SHP77 (cell line): ENCODE measurements at places on chromosomes 12 and 14.

GRCh38 chr14:47763188-47763854, 87.9 kb upstream of the MDGA2 start:
- DNase-seq, result no peak

- no peak for DNase-seq
These were observed 99.9 kb downstream of the FOXN3 start for GRCh38 chr14:89317051-89317691.

DNA sequence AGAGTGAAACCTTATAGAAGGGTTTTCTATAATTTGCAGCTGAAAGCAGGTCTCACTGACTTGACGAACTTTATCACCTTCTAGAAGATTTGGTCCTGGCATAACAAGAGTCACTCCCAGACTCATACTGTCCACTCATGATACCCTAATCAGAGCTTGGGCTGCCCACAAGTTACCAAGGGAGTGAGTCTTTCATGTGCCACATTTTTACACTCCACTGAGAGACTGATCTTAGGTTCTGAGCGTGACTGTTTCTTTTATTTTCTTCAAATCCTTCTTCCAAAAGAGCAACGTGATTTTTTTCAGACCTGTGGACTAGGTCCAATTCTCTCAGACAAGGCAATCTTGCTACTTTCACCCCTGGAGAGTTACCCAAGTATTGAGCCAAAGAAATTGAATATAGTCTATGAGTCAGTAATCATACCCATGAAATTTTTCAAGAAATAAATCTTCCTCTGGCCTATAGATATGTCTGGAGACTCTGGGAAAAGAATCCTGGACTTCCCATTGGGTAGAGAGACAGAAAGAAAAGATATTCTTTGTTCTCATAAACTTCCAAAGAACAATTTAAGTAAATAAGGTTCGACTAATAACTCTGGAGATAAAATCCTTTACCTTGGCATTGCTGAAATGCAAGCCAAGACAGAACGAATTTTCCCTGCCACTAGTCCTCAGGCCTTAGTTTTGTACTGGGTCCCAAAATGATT, 26.9 kb downstream of the SIX1 start:
- DNase-seq, result no peak

- DNase-seq, result peak; percentile 51
These were observed 328.1 kb downstream of the ALG10 start for GRCh38 chr12:34350092-34351041.

- DNase-seq, result no peak
These were observed at the start of gene GSG1 for GRCh38 chr12:13103391-13104033. GSG1 (minus strand) TSS chr12:13103667; CDS start chr12:13103512, 155 bp downstream.

- no peak for DNase-seq
These were observed 169.5 kb downstream of the FBXL14 start for GRCh38 chr12:1424674-1425395.

DNA sequence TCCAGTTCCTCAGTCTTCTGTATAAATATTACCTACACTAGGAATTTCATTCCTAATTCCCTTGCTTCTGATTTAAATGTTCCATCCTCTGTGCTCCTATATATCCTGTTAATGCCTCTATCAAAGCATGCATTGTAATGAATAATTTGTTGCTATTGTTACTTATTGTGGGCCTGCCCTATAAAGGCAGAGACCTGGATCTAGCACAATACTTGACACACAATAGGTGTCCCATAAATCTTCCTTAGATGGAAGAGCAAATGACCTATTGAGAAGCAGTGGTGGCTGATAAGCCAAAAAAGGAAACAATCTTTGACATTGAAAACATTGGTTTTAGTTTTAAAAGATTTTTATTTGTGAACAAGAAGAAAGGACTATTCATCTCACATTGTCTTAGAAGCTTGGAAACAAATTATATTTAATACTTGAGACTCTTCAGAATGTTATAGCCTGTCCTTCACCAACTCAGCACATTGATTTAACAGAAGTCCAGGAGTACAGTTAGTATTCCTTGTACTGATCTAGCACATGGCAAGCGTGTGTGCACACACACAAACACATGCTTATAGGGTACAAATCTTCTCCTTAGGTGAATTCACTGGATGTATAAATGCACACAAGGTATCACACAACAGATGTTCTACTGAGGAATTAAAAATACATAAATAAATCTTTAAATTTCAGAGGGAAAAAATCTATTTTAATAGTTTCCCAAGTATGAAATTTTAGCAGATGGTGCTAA, 135.9 kb downstream of the DUSP6 start:
- no peak for DNase-seq

- no peak for DNase-seq
These were observed 21.7 kb upstream of the NUP107 start for GRCh38 chr12:68665016-68665569.

DNA sequence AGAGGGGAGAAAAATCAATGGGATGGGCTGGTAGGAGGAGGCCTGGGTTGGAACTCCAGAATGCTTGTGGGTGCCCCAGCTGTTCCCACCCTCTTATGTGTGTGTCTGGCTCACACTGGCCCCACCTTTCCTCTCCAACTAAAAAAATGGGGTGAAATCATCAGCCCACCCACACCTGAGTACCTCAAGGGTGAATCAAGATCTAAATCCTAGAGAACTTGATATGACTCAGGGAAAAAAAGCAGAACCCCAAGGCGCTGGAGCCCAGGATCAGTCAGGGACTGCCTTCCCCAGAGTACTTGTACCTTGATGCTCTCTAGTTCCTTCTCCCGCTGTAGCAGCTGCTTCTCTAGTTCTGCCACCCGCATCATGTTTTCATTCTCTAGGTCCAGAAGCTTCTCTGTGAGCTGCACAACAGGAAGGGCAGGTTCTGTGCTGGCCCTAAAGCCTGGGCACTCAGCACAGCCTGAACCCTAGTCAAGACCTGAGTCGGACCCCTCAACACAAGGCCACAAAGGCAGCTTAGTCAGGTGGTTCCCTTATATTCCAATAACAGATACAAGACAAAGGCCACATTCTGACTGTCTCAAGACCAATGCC, 29.7 kb downstream of the PRPF40B start:
- DNase-seq, result no peak

DNA sequence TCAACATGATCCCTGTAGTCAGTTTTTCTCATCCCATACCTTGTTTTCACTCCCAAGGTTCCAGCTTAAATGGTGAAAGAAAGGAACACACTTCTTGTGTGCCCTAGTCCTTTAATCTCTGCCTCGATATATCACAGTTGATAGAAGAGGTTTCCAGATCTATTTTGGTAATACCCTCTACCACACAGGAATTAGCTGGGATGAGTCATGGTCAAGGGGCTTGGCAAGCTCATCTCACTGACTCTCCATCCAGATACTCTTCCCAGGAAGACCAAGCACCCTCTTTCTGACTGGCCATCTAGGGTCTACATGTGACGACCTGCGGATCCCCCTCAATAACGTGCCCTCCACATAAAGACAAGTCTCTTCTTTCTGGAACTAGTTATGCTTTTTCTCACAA, 277.9 kb downstream of the ITPR2 start:
- no peak for DNase-seq

GRCh38 chr12:49121047-49121696, 10.0 kb downstream of the TUBA1B start:
- DNase-seq, result peak; percentile 74

GRCh38 chr14:57865403-57866198, at the start of gene SLC35F4:
SLC35F4 (minus strand) TSS chr14:57866092.
- no peak for DNase-seq

- DNase-seq, result no peak
These were observed 26.3 kb downstream of the TSHR start for GRCh38 chr14:80981673-80982072.

- DNase-seq, result peak; percentile 14
These were observed 702 bp downstream of the FAM222A start for GRCh38 chr12:109714141-109714912.

GRCh38 chr14:88791629-88792472, 902 bp downstream of the EML5 start:
- DNase-seq, result peak; percentile 38

- DNase-seq, result no peak
These were observed 478.2 kb downstream of the GLT1D1 start for GRCh38 chr12:129331356-129332085.

DNA sequence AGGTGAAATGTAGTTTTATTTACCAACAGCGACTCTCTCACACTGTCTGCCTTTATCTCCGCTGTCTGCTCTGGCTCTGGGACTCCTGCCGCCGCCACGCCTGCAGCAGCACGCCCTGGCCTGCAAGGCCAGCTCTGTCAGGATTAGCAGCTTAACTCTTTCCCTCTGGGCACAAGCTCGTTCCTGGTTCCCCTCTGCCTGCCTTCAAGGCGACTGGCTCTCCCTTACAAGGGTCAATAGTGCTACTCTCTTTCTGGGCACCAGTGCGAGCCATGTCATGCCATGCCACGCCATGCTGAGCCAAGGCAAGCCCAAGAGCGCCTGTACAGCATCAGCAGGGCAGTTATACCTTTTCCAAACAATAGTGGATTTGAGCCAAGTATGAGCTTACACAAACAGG, 3.6 kb upstream of the CLEC2B start:
- no peak for DNase-seq

- DNase-seq, result no peak
These were observed 61.3 kb downstream of the ZNF664 start for GRCh38 chr12:124034297-124034696.

- DNase-seq, result peak; percentile 89
These were observed 11.5 kb downstream of the FOXA1 start for GRCh38 chr14:37583358-37584210.

- DNase-seq, result no peak
These were observed at the start of gene CLEC14A for GRCh38 chr14:38255673-38256532. CLEC14A (minus strand) TSS chr14:38256093; CDS start chr14:38256022, 71 bp downstream.

DNA sequence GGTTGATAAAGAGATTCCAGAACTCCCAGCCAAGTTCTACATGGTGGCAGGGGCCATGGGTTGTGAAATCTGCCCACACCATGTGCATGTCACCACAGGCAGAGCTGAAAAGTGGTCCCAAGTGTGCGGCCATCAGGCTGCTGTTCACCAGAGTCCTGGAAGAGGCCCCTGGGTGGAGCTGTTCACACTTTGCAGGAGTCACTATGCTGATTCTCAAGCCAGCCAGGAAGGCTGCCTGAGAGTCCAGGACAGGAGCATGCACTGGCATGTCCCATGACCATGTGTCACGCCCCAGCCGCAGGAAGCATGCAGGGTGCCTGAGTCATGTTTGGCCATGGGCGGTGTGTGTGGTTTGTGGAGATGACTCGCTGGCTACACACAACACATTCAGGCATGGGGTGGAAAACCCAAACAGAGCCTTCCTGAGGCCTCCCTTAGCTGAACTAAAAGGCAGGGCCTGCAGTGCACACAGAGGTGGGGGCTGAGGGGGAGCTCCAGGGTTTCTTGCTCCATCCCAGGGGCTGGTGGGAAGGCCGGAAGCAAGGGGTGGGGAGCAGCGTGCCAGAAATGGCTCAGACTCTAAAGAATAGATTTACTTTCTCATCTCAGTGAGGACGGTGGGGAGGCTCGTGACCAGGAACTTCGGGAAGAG, 19.4 kb downstream of the ABCB9 start:
- DNase-seq, result peak; percentile 10

DNA sequence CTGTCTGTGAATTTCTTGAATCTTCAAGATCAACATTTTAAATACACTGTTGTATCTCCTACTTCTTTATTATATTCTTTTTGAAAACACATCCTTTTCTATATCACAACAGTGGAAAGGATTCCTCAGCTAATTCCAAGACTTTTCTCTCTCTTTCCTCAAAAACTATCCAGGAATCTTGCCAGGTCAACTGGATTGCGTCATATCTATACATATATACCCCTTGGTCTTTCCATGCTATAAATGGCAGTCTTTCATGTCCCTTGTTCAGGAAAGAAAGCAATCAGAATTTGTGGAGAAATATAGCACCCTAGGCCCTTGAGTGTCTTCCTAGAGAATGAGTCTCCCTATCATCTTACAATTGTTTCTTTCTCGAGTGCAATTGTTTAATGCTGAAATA, 149.0 kb downstream of the KCNA5 start:
- no peak for DNase-seq

GRCh38 chr12:60489071-60489470, 893.2 kb downstream of the SLC16A7 start:
- no peak for DNase-seq

DNA sequence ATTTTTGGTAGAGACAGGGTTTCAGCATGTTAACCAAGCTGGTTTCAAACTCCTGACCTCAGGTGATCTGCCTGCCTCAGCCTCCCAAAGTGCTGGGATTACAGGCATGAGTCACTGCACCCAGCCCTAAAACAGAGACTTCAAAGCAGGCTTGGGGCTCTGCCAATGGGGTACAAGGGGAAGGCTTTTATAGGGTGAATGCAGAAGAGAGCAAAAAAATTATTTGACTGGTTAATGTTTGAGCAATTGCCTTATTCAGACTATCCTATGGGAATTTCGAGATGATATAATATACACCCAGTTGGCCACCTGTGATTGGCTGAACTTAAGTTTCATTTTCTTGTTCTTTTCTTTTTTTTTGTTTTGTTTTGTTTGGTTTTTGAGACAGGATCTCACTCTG, 31.5 kb upstream of the ACTN1 start:
- no peak for DNase-seq

GRCh38 chr12:64389154-64389553, 1.4 kb downstream of the C12orf56 start:
- no peak for DNase-seq

DNA sequence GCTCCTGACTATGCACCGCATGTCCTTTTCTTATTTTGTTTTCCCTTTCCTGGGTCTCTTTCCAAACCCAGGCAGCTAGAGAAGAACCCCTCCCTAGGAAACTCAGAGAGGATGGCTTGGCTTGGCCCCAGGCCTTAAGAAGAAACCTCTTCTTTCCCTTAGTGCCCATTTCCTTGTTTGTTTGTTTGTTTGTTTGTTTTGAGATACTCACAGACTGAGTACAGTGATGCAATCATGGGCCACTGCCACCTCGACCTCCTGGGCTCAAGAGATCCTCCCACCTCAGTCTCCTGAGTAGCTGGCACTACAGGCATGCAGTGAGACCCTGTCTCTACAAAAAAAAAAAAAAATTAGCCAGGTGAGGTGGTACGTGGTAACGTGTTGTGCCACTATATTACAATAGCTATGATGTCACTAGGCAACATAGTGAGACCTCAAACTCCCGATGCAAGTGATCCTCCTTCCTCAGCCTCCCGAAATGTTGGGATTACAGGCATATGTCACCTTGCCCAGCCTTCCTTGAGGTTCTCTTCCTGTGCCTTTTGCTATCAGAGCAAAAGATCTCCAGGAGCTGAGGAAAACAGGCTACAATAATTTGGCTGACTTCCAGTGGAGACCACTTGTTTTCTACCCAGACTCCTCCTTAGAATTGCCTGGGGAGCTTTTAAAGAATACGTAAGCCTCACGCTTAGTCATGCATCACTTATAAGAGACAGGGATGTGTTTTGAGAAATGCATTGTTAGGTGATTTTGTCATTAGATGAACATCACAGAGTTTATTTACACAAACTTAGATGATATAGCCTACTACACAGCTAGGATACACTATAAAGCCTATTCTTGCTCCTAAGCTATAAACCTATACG, 34.5 kb upstream of the LGALS3 start:
- no peak for DNase-seq

GRCh38 chr14:102539544-102540314, 30.2 kb upstream of the ANKRD9 start:
- peak; percentile 87 for DNase-seq
